Stimulated activated CD8-positive, alpha-beta memory T cell treated with anti-CD3 and anti-CD28 coated beads, Interleukin-7, amount 100 ng/mL, for 1 hour (primary cell): ENCODE measurements at places on chromosomes 5 and 9.

DNA sequence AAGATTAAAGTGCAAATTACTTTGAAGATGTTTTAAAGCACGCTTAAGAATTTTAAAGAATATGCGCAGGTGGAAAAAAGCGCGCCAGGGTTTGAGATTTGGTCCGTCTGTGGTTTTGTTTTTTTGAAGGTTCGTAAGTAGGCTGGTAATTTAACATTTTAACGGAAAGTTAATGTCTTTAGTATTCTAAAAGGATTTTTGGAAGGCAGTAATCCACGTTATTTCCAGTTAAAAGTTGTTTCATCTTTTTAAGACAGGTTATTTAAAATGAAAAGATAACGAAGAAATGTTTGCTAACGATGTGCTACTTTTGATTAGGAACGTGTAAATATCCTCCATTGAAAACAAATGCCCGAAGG lies 1.9 kb downstream of the DMRT1 start:
- no peak for DNase-seq

DNA sequence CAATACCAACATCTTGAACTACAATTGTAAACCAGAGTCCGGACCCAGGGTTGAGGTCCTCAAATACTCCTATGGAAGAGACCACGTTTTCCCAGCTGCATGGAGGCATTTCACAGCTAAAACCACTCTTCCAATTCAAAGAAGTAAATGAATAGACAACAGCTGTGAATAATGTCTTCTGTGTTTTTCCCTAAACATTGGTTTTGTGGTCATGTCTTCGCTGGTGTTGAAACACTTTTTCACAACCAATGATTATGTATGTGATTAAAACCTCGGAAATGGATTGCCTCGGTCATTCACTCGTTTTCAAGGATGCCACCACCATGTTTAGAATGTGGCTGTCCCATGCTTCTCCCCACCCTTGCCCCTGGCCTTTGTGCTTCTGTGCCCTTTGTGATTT lies 9.4 kb upstream of the TENT4A start:
- no peak for DNase-seq

DNA sequence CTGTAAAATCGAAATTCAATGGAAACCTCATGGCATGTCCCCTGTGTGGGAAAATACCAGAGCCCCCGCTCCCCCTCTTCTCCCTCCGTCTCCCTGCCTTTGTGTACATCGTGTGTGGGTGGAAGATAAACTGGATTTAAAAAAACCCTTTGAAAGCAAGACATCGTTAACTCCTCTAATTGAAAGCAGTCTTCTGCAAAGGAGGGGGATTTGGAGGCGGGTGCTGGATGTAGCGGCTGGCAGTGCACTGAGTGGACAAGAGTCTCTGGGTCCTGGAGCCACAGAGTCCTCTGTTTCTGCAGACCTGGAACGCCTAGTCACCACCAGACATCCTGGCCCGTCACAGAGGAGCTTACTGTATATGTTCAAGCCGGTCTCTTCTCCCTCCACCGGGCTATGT lies 169.4 kb downstream of the PAPPA start:
- no peak for DNase-seq

- DNase-seq = no peak
Measured at GRCh38 chr9:132645306-132645705, 24.5 kb downstream of the DDX31 start.

- DNase-seq = no peak
Measured at GRCh38 chr5:5326115-5326758, 96.2 kb upstream of the ICE1 start.

- DNase-seq = no peak
Measured at GRCh38 chr5:171867786-171868185, 82.2 kb downstream of the SMIM23 start.

GRCh38 chr9:107118863-107119624 lies 164.0 kb upstream of the RAD23B start:
- DNase-seq = no peak

- no peak for DNase-seq
Measured at GRCh38 chr5:162209005-162209605, 141.5 kb downstream of the GABRG2 start.

- no peak for DNase-seq
Measured at GRCh38 chr5:33659526-33660169, 218.9 kb downstream of the TARS1 start.

DNA sequence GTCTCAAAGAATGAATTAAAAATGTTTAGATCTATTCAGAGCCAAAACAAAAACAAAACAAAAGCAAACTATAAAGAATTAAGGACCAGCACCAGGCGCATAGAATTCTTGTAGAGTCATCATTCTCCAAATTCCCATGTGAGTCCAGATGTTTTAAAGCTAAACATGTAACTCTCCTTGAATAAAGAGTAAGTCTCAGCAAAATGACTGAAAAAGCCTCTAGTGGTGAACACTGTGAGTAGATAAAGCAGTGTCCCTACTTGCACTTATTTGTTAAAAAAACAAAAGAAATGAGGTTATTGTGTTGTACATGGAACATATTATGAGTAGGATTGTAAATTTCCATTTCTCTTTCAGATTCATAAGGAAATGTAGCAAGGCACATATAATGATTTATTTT lies 44.0 kb downstream of the NNT start:
- no peak for DNase-seq

DNA sequence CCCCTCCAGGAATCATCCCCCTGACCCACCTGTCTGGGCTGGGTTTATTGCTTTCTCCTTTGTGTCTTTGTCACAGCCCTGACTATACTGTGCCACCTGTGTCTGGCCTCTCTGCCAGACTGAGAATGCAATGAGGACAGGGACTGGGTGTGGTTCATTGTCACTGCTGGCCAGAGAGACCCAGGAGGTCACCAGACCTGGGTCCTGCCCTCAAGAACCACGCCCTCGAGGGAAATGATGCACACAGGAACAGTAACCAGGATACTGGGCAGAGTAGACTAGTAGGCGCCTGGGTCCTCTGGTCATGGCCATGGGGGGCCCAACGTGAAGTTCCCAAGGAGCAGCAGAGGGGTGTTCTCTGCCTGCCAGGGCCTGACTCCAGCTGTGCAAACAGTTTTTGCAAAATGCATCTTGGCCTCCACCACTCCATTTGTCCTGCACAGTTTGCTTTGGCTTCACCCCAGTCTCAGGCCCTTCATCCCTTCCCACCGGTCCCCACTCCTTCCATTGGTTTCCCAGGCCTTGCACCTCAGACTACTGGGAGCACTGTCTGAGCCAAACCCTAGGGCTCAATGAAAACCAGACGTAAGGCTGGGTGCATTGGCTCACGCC lies 17.8 kb downstream of the RGS3 start:
- DNase-seq = no peak

DNA sequence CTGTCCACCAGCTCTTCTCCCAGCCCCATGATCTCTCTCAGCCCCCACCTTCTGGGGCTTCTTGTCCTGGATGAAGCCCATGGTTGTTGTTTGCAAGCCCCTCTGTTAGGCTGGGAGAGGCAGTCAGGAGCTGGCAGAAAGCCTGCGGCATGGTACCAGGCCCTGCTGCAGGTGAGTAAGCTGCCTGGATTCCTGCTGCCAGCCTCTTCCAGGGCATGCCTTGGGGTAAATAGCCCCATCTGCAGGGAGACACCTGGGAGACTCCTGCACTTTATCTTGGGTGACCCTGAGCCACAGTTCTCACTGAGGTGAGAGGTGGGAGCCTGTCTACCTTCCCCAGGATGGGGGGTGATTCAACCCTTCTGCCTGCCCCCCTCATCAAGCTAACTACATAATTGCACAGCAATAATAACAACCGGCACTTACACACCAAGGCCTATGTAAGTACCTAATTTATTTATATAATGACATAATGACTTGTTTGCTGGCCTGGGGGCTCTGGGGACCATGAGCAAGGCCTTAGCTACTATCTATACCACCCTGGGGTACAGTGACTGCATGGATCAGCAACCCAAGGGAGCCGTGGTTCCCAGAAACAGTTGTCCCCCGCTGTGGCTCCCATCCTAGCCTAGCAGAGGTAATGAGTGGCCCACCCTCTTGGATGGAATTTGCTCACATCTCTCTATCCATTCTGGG lies 116.0 kb downstream of the PSD2 start:
- DNase-seq = no peak

GRCh38 chr5:12566441-12566840 lies 662.2 kb upstream of the CTNND2 start:
- DNase-seq = no peak

- DNase-seq = no peak
Measured at GRCh38 chr5:157570531-157571200, 4.9 kb downstream of the ADAM19 start.

DNA sequence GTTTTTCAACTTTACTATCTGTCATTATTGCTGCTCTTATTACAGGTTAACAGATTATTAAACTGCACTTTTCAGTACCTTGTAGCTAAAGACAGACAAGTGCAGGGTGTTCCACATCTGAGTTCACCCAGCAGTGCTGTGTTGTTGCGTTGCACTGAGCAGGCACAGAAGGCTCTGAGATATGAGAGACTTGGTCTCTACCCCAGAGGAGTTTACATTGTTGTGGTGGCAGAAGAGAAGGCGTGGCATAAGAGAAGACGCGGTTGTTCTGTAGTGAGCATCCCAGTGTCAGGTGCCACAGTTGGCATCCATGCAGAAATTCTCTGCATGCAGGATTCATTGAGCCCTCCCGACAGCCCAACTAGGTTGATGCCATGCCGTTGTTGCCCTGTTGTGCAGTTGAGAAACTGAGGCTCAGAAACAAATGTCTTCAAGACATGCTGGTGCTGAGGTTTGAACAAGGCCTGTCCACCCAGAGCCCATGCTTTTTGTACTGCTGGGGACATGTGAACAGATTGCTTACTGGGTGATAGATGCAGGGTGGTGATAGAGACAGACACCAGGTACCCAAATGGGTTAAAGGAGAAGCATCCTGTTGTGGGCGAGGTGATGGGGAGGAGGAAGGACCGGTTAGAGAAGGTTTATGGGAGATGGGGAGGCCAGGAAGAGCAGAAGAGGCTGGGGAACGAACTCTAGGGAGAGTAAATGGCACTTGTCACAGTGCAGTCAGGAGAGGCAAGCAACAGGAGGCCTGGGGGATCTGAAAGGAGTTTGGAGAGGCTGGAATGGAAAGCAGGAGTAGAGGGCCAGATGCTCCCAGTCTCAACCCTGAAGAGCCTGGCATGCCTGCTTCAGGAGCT lies 8.2 kb downstream of the ABL1 start:
- DNase-seq = no peak

DNA sequence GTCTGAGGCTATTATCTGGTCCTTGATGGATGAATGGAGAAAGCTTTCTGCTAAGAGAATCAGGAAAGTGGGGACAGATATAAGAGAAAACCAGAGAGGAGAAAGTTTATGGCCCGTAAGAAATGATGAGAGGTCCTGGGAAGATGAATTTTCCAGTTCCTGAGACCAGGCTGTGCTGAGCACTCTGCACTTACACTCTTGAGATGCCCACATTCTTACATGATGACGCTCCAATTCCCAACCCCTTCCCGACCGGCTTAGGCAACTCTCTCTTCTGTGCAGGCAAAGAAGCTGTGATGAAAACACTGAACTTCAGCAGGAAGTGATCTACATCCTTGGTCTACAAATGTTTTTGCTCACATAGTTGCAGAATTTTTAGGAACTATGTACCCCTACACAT lies 417.0 kb downstream of the ARHGEF28 start:
- no peak for DNase-seq

- no peak for DNase-seq
Measured at GRCh38 chr5:31516802-31517201, 15.1 kb downstream of the DROSHA start.

- no peak for DNase-seq
Measured at GRCh38 chr9:20540169-20540863, 82.0 kb downstream of the MLLT3 start.

DNA sequence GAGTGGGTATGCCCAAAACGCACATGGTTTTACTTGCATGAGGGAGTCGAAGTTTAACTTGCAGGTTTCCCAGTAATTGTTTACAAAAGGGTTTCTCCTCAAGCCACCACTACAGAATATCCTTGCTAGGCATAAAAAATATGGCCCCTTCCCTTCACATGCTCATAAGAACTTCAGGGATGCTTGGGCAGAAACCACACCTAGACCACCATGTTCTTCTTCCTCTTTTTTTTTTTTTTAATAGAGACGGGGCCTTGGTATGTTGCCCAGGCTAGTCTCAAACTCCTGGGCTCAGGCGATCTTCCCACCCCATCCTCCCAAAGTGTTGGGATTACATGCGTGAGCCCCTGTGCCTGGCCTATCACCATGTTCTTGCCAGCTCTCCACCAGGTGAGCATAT lies 18.6 kb upstream of the PLIN2 start:
- no peak for DNase-seq

DNA sequence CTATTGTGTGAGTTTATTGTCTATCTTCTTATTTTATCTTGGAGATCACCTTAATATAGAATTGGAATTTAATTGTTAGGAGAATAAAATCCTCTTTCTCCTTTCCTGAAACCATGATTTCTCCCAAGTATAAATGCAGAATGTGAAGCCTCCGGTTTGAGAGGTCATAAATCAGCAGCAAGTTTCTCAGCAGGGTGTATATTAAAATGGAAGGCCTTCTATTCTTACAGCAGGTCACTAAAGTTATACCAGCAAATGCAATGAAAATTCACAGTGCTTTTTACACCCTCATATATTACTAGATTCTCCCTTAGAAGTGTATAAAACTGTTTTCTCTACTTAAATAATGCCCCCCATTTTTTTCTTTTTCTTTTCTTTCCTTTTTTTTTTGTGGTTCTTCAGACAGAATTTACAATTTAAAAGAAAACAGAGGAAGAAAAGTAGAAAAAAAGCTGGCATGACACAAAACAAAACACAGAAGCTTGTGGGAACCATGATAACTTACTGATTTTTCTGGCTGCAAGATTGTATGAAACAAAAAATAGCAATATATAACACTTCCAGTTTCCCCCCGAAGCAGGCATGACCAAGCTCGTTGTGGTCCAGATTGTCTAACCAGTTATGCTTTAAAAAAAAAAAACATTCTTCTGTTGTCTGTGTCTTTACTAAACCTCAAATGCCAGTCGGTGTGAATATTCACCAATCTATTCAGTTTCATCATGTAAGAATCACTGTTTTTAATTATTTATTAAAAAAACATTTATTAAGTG lies 211.2 kb downstream of the RAB3C start:
- no peak for DNase-seq

GRCh38 chr9:114745108-114745848 lies 60.6 kb downstream of the TNFSF15 start:
- no peak for DNase-seq
